Ecto neural progenitor cell (in vitro differentiated cells): ENCODE measurements at places on chromosomes 3 and 15.

- no peak for DNase-seq
These were observed 175.1 kb downstream of the SHQ1 start for GRCh38 chr3:72673011-72673771.

DNA sequence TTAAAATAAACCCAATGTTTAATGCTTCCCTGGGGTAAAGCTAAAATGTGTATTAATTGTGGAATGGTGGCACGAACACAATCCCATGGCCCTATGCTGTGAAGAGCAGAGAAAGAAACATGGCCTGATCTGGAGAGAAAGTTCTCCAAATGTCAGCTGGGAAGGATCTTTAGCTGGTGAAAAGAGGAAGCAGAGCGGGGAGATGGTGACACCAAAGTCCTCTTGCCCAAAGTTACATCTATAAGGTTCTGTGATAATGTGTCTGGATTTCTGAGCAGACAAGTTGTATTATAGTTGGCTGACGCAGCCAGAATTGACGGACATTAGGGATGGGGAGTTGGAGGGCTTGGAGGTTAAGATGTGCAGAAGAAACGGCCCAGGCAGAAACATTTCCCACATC, 196.2 kb downstream of the CHST2 start:
- no peak for DNase-seq

GRCh38 chr3:39275963-39276593, 3.8 kb downstream of the CX3CR1 start:
- DNase-seq: peak; percentile 29

DNA sequence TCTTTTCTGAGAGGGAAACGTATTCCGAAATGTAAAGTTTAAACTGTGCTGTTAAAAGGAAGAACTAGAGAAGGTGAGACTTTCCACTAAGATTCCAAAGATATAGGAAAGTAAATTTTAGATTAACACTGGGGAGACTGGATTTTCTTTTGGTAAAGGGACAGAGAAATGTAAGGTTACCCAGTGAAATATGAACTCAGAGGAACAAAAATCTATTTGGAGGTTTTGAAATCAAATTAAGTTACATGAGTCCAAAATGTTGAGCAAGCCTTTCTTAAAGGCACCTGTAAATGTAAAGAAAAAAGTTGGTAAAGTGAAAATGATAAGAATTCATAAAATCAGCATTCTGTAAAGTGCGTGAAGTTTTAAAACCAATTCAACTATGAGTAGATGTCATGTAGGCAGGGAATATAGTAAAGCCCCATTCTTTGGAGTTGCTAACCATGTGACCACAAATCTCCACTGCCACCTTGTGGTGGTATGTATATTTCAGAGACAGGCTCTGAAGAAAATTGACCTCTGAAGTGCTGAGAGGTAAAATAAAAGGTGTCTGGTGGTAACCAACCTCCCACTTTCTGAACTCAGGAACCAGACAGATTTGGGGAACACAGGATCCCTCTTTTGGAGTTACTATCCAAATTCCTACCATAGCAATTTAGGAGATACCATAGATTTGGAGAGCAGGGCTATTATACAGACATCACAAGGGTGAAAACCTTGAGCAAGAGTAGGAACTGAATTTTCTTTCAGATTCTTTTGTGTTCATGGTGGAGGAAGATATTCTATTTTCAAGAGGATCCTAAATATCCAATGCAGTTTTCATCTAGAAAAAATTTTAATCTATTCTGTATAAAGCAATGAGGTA, 215.3 kb downstream of the ROBO2 start:
- DNase-seq: no peak

GRCh38 chr15:77738038-77738370, 105.3 kb upstream of the LINGO1 start:
- DNase-seq: no peak

- DNase-seq: no peak
These were observed 38.4 kb upstream of the FURIN start for GRCh38 chr15:90829942-90830440.

GRCh38 chr3:138327831-138328230, 1.8 kb downstream of the NME9 start:
- no peak for DNase-seq

DNA sequence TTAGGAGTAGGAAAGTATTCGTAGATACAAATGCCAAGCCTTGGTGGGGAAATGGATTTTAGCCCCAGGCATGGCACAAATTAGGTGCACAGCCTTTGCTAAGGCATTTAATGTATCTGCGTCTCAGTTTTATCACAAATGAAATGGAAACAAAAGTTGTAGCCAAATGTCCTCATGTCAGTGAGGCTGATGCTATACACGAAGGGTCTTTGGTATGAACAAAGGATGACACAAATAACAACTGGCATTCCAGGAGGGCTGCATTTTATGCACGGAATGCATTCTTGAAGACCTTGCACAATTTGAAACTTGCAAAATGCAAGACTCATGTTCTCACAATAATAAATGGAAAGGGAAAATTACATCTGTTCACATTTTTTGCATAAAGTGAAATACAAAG, 181.9 kb downstream of the SV2B start:
- no peak for DNase-seq

GRCh38 chr3:179446501-179446900, 4.8 kb downstream of the GNB4 start:
- no peak for DNase-seq

DNA sequence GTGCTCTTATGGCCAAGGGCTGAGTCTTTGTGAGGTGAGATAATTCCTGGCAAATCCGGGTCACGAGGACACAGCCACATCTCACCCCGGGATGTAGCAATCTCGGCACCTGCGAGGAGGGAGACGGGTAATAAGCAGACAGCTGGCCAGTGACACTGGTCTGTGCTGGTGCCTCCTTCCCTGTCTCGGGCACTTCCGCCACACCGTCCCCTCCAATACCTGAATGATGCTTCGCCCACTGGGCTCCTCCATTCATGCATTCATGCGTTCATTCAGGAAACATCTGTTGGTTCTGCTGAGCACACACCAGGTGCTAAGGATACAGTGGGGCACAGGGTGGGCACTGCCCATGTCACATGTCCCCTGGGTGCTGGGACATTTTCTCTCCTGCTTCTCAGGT, 60.1 kb downstream of the ATP10A start:
- no peak for DNase-seq

DNA sequence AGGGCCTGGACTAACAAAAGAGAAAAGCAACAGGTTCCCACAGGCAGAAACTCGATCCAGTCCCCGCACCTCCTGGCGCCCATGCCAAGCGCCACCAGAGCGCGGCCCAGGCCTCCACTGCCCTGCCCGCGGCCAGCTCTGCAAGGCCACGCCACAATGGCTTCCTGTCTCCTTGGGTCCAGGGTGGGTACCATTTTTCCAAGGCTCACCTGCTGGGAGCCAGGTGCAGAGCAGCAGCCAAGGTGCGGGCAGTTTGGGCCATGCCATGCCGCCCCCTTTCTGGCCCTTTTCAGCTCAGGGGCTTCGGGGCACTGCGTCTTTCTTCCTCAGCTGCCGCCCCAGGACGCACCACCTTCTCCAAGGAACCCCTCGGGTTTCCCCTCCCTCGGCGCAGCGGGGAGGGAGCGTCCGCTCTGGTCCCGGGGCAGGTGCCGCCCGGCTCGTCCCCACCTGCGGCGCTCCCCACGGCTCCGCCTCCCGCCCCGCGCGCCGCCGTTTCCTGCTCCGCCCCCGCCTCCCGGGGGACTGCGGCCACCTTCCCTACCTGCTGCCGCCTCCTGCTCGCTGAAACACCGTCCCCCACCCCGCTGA, at the start of gene ILDR1:
TSS of gene ILDR1 (minus strand) at position 437 of the 591 bp plus-strand sequence. CDS start at position 267, 170 bp downstream.
- DNase-seq: no peak

GRCh38 chr3:179967622-179968021, 69.1 kb downstream of the PEX5L start:
- DNase-seq: no peak

DNA sequence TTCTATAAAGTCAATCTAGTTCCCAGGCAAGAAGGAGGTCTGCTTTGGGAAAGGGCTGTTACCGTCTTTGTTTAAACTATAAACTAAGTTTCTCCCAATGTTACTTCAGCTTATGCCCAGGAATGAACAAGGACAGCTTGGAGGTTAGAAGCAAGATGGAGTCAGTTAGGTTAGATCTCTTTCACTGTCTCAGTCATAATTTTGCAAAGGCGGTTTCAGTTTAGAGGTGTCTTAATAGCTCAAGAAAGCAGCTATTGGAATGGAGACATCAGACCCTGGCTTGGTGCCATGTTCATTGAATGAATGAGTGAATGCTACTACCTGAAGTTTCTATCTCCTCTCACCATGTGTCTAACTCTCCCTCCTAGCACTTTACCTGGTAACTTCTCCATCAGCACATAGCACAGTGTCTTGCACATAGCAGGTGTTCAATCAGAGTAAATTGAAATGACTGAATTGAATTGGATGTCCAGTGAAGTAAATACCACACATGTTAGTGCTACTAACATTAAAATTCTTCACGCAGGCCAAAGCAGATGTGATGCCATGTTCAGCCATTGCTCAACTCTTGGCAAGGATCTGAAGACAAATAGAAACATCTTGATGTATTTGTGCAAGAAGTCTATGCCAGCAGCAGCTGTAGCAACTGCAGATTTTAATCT, 28.2 kb downstream of the CLEC3B start:
- no peak for DNase-seq

GRCh38 chr3:193132964-193133363, 108.1 kb upstream of the PLAAT1 start:
- no peak for DNase-seq

GRCh38 chr3:143793971-143794370, 54.3 kb downstream of the SLC9A9 start:
- no peak for DNase-seq

DNA sequence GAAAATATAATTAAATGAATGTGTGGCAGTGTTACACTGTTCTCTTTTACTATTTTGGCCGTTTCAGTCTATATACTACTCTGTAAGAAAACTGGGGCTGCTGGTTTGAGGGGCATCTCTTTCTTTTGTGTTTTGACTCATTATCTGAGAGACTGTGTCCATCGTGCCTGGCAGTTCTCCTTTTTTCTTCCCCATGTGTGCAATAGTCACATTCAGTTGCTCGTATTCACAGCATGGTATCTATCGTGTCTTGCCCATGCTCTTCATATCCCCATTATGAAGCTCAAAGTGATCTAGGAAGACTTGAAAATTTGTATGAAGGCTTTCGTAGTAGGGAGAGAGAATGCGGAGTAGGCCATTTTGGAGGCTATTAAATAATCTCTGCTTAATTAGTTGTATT, 29.8 kb upstream of the FAH start:
- no peak for DNase-seq

GRCh38 chr3:73389928-73390327, 234.8 kb downstream of the PDZRN3 start:
- no peak for DNase-seq

DNA sequence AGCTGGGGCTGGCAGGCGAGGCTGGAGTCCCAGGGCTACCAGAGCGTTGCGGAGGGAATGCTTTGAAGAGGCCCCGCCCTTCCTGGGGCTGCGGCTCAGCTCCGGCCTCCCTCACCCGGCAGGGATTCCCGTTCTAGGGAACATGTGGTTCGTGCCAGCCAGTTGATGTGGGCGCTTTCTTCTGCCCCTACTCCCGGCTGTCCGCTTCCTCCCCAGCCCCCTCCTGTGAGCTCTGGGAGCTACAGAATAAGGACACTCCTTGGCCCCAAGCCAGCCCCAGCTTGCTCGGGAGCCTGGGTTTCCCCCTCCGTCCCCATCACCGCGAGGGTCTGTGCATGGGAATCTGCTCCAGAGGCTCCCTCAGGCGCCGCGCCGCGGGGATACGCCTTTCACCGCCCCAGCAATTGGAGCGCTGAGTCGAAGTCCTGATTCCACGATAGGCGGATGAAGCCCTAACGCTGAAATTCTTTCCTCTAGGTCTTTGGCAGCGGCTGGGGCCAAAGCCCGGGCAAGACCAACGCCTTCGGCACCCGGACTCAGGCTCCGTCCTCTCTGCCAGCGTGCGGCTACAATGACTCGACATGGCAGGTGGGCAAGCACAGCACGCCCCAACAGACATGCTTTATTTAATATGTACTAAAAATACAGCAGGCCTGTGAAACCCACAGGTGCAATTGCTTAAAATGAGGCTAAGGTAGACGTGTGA, 69.5 kb downstream of the KLF15 start:
- peak; percentile 85 for DNase-seq

GRCh38 chr3:160055659-160056058, 67.0 kb downstream of the IL12A start:
- DNase-seq: no peak

- DNase-seq: no peak
These were observed 1.8 kb upstream of the PCBP4 start for GRCh38 chr3:51968883-51969678.
